ENCODE measurements at places on chromosomes 7 and 10.
A peak's percentile ranks its signal among the peaks of the same experiment; 100 is the strongest.

GRCh38 chr10:33212061-33212748 lies 122.3 kb downstream of the NRP1 start:
- DNase-seq, result no peak

- DNase-seq, result no peak
Measured at GRCh38 chr7:143243111-143243510, 20.1 kb upstream of the GSTK1 start.

GRCh38 chr7:28137463-28137862 lies 43.1 kb downstream of the JAZF1 start:
- no peak for DNase-seq

DNA sequence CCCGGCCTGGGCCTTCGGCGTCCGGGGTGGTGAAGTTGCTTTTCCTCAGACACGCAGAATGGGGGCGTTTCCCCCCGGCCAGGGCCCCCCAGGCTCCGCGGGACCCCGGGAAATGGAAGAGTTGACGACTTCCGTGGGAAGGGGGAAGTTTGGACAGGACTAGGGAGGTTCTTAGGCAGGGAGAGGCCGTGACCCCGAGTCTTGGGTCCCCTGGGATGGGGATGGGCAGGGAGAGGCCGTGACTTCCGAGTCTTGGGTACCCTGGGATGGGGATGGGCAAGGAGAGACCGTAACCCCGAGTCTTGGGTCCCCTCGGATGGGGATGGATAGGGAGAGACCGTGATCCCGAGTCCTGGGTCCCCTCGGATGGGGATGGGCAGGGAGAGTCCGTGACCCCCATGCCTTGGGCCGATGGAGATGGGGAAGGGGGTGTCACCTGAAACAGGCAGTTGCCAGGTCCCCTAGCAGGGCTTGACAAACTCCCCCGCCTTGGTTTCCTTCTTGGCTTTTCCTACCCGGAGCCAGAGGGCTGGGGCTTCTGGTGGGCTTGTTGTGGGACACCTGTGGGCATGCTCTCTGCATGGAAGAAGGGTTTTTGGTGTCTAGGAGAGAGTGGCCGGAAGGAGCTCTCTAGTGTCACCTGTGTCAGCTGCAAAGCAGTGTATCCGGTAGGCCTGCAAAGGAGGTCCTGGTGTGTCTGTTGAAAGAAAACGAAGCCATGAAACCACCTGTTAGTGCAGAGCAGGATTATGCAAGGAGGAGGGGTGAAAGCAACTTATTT lies 1.1 kb downstream of the TRRAP start:
- no peak for DNase-seq

- DNase-seq, result no peak
Measured at GRCh38 chr10:32713560-32713959, 244.5 kb downstream of the ITGB1 start.

DNA sequence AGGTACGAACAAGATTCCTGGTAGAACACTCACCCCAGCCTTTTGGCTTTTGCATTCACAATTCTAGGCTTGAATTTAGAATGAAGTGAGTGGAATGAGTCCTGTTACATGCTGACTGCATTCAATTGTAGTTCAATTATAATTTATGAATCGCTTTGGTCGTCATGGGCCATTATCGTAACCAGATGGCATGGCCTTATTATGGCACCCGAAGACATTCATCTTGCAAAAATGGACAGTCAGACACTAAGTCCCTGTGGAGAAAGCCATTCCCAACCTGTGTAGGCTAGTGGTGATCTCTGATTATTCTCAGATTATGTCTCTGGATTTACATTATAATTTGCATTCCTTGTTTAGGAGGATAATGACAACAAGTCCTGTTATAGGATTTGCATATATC lies 292.4 kb upstream of the NPSR1 start:
- DNase-seq, result no peak

DNA sequence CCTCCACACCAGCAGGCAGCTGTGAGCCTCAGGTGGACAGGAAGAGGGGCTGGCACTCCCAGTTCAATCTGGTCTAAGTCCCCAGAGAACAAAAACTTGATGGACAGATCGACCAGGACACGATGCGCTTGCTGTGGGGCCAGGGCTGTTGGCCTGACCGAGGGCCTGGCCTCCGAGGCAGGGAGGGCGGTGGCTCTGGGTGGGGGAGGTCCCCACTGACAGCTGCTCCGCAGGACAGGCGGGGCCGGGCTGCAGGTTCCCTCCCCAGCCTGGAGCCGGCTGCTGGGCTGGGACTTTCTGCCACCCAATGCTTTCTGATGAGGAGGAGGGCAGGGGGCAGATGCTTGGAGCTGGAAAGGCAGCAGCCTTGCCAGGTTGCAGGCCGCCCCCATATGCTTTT lies 37.4 kb upstream of the ADGRA1 start:
- no peak for DNase-seq

DNA sequence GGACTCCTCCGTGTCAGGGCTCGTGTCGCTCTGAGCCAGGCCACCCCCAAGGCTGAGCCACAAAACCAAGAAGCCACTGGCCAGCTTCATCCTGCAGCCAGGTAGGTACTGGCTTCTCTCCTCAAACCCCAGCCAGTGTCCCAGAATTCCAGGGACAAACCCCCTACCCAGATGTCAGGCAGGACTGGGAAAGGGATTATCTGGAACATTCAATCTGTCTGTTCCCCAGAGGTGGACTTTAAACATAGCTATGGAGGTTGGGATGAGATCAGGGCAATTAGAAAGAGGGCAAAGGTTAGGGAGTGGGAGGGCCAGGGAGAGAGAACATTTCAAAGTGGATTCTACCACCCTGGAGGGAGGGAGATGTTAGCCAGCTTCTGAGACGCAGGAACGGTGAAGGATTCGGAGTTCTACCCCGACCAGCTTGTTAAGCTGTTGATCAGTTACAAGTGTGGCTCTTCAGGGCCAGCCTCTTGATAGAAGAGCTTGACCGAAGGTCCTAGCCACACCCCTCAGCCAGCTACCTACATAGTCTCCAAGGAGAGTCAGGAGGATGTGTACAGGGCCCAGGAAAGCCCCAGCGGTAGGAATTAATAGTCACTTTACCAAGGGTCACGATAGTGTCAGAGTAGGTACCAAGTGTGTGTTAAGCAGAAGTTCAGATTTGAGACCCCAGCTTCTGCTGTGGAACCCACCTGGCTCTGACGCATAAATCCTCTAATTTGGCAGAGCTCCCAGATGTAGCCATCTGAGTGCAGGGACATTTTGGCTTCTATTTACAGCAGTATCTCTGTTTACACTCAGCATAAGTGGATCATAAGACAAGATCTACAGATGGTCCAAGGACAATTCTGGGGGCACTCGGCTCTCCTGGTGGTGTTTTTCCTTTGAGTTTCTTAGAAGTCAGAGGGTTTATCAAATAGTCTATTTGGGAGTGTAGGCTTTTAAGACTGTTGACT lies at the start of gene PLA2G12B:
Gene PLA2G12B (minus strand): TSS at position 211 of the 959 bp plus-strand sequence. CDS start 121 bp downstream, at position 90.
- no peak for DNase-seq

DNA sequence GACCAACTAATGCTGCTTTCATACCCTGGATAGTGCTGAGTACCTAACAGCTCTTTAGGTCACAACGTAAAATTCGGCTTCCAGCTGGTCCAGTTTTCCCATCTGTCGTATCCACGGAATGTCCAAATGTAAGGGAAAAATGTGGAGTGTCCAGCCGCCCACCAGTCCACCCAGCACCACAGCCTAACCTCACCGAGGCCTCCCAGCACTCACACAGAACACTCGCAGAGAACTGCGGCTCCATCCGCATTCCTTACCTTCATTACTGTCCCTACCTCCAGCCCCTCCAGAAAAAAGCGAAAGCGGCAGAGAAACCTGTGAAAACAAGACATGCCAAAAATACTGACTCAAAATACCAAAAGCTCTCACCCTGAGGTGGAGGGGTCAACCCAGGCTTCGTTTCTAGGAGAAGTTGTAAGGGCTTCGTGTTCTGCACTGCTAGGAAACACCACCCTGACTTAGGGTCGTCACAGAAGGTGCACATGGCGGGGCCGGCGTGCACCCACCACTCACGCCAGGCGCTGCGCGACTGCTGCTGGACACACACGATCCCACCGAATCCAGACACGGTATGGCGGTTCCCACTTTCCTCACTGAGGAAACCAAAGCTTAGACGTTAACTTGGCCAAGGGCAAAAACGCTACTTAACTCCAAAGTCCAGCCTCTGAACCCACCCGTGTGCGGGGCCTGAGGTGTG lies 73.9 kb downstream of the AMZ1 start:
- no peak for DNase-seq

GRCh38 chr10:122550983-122551382 lies 9.6 kb upstream of the DMBT1 start:
- DNase-seq, result no peak

DNA sequence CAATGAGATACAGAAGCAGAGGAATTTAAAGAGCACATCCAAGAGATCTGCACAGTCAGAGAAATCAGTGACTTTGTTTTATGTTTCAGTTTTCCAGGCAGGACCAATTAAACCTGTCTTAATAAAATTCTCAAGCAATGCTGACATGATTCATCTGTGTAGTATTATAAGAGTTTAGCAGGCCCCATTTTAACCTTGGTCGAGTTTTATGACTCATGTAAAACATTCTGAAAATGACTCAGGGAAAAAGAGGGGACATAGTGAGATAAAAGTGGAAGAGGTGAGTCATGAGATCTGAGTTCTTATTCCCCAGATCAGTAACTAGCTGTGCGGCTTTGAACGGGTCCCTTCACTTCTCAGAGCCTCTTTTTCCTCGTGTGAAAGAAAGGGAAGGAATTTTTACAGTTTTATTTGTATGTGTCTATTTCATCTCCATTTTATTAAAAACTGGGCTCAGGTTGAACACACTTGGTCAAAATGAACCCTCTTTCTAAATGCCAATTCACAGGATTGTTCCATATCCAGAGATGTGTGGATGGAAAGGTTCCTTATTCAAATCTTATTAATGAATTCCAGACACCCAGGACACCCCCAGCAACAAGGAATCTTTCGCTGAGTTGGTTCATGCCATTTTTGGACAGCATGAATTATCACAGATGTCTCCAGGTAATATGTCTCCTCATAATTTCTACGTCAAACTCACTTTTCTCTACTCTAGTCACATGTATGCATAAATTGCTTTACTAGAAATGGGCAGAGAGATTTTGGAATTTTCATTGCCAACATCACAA lies 143.2 kb downstream of the JAZF1 start:
- peak; percentile 96 for DNase-seq

DNA sequence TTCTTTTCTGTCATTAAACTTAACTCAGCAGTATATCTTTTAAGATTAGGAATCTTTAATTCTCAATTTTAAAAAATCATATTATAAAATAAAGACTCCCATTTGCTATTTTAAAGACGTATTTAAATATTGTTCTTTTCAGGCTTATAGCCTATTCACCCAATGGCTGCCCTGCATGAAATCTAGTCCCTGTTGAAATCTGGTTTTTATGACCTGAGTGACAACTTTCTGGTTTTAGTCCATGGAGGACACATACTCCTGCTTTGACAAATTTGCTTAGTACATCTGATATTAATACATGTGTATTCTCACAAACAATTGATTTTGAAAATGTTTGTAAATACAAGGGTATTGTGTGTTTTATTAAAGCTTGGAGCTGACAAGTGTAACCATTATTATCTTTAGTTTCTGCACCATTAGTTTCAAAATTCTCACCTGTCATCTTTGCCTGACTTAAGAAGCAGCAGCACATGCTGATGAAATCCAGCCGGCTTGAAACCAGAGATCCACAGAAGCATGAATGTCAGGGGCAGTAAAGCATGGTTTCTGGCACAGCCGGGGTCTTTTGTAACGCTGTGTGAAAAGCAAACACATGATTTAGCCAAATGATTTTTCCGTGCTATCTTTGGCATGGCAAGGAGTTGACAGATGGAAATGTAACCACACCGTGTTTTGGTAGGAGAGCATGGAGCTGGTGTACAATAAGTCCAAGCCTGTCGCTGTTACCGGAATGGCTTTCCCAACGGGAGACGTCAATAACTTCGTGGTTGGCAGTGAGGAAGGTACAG lies 262.8 kb downstream of the DYNC1I1 start:
- DNase-seq, result no peak

- DNase-seq, result no peak
Measured at GRCh38 chr7:131000873-131001272, 266.9 kb upstream of the KLF14 start.

- DNase-seq, result no peak
Measured at GRCh38 chr10:130631142-130632096, 495.2 kb downstream of the GLRX3 start.

DNA sequence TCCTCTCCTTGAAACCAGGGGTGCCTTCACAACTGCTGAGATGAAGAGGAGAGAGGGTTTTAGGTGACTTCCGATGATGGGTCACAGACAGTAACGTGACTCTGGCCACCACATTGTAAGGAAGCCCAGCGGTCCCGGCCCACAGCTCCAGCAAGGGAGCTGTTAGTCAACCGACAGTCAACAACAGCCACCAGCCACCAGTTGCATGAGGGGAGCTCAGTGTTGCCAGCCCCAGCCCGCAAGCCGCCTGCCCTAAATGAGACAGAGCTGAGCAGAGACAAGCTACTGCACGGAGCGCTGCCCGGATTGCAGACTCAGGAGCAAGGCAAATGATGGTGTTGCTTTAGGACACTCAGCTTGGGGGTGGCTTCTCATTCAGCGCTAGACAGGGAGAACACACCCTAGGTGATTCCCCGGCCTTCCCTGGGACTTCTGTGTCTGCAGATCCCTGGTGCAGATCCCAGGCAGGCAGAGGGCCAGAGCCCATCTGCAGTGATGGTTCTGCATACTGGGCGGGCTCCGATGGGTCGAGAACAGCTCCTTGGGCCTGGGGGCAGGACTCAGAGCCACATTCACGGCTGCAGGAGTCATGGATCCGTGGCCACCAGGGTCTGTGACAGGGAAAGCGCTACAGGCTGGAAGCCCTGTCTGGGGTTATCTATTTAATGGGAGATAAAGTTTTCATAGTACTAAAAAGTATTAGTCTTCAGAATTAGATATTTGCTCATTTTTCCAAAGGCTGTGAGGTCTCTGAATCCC lies 14.3 kb upstream of the RET start:
- DNase-seq, result no peak

GRCh38 chr10:36671607-36672006 lies 453.8 kb upstream of the ANKRD30A start:
- DNase-seq, result peak; percentile 50

DNA sequence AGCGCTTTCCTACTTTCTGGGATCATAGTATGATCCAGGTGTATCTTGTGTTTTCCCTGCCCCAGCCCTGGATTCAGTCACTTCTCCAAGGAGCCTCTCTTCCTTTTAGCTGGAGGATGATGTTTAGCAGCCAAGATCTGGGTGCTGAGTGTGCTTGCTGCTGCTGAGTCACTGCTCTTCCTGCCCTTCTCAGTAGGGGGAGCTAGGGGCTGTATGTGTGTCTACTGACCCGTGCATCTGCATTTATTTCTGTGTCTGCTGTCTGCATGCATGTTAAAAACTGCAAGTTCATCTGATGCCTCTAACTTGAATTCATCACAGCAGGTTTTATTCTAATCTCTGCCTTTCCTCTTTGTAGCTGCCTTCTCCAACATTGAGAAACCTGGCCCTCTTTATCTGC lies 31.6 kb downstream of the MGMT start:
- DNase-seq, result no peak

GRCh38 chr7:150737265-150738055 lies at the start of gene GIMAP5:
GIMAP5 (plus strand) TSS chr7:150737418; CDS start chr7:150740885, 3,467 bp downstream.
- no peak for DNase-seq

DNA sequence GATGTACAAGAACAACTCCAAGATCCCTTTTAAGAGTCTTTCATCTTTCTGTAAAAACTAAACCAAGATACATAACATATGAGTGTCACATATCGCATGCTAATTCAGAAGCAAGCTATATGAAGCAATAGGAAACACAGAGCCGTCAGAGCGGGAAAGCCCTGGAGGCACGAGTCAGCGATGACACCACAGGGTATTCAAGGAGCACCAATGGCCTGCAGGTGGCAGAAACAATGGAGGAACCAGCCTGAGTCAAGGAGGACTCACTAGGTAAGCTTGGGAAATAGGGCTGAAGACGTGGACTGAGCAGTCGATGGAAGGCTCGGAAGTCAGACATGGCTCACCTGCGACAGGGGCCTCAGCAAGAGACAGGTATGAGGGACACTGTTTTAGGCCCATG lies 214.4 kb downstream of the FAM107B start:
- no peak for DNase-seq
